ENCODE measurements at places on chromosomes 16 and 17.

GRCh38 chr17:75273977-75274708 is 3.1 kb upstream of the MIF4GD start:
- DNase-seq: no peak

- DNase-seq: no peak
Measured at GRCh38 chr17:35766903-35767510, 6.3 kb downstream of the C17orf50 start.

GRCh38 chr17:49196520-49196919 is 13.9 kb downstream of the GNGT2 start:
- DNase-seq: no peak

DNA sequence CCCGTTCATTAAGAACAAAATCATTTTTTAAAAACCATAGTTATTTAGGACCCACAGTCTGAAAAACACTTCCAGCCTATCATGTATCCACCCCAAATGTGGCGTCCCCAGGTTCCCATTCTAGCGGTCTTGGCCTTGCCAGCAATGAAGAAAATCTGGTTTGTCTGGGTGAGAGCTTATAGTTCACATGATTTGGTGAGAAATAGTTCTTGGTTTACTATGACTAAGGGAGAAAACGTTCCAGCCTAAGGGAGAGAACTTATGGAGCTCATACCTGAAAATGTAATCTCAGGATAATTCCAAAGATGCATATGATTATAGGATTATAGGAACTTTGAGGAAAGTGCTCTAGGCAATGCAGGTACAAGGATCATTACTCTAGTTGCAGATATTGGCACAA is 4.8 kb downstream of the MARVELD3 start:
- DNase-seq: no peak

GRCh38 chr16:68436581-68436980 is 11.7 kb downstream of the SMPD3 start:
- DNase-seq: no peak

GRCh38 chr16:28166394-28167208 is 45.2 kb downstream of the XPO6 start:
- no peak for DNase-seq

DNA sequence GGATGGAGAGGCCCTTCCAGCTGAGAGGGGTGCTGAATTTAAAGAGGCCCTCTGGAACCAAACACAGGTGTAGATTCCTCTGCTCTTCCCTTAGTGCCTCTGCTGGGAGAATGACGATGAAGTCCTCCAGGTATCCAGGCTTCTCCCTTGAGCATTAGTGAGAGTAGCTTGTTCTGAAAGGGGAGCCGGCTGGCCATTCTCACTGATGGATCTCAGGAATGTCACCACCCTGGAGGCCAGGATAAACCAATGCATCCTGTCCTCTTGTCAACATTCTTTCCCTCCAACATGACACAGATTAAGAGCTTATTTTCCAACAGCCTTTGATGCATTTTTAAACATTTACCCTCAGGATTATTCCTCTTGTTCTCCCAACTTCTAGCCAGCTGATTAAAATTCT is 325.5 kb downstream of the CA10 start:
- DNase-seq: no peak

DNA sequence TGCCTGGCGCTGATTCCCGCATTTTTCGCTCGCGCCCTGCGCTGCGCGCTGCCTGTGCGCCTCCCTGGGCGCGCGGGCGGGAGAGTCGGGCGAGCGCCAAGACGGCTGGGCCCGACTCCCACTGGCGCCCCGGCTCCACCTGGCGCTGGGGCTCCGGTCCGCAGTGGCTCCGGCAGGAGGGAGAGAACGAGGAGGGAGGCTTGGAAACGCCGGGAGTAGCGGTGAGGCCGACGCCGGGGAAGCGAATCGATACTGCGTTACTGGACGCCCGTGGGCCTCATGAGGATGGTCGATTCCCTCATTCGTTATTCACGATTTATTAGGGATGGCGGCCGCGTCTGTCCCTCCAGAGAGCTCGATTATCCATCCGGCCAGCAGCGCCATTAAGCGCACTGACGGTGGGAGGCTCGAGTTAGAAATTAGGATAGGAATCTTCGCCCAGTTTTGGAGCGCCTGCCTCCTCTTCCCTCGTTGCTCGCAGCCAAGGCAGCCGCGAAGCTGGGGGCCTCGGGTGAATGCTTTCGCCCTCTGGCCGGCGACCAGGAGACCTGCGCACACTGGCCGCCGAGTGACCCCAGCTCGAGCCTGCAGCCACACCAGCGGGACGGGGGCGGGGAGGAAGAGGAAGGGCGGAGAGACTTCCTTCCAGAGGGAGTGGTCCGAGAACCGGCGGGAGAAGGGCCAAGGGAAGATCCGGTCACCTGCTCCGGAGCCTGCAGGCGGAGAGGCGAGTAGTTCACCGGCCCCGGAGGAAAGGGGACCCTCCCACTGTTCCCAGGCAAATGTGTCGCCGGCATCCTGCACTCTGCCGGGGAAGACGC is 1.3 kb upstream of the PCGF2 start:
- no peak for DNase-seq

DNA sequence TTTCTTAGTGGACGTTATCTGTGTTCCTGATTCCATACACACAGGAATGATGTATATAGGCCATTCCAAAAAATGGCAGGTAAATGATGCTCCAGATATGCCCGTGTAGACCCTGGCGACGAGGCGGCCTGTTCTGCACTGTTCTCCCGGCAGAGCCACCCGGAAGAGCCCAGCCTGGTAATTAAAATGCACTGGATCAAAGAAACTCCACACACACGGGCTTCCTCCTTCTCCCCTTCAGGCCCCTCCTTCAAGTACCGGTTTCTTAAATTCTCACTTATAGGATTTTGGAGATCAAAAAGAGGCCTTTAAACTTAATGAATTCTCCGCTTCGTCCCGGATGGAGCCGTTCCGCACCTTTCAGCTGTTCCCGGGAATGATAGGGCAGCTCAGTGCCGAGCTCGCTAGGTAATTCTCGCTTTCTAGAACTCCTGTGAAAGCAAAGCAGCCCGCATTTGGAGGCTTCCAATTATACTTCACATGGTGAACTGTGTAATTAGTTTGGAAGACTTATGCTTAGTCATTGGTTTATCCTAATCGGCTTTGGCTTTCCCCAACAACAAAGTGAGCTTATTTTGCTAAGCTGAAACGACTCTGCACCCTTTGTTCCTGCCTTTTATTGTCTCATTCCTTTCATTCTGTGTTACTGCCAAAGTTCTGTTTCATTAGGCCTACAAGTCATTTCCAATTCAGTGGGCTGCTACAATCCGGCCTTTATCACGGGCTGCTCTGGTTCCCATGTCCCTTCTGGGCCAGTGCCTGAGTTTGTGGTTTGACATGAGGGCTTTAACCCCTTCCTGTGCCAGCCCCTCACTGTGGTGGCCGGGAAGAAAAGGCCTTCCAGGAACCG is 150.0 kb downstream of the MSI2 start:
- DNase-seq: no peak

All from stimulated activated CD4-positive, alpha-beta T cell treated with anti-CD3 and anti-CD28 coated beads, Interleukin-4, amount 100 ng/mL, for 48 hours (primary cell).